NCI-H1436 treated with DMSO at 0.1 percent for 48 hours (cell line): ENCODE measurements at places on chromosomes 7 and 10.

GRCh38 chr7:111301891-111302290 lies 211.0 kb downstream of the LRRN3 start:
- DNase-seq: no peak

DNA sequence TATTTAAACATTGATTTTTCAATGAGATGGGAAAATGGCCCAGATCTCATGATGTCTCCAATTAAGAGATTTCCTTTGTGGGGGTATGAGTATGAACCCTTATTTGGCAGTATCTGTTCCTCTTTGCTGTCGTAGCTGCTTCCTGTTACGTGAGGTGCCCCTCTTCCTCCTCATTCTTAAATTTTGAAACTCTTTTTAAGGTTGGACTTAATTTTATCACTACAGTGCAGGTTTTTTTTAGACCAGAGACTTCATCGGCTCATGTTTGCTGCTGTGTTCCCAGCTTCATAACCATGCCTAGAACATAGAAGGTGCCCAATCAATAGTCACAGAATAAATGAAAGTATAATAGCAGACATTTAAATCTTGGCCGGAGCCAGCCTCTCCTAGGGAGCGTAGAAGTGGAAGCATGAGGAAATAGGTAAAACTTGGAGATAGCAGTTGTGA lies 2.4 kb downstream of the MIOS start:
- no peak for DNase-seq

DNA sequence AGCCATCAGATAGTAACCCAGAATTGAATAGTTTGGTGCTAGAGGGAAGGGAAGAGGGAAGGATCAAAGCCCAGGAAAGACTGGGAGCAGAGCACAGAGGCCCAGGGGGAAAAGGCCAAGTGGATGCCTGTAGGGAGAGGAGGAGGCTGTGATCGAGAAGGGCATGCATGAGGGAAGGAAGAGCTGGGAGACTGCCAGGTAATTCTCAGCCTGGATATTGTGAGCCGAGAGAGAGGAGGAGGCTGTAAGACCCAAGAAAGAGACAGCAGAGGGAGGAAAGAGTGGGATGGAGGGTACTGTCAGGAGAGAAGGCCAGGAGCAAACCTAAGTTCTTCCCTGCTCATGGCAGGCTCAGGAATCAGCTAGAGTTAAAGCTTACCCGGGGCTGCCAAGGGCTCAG lies 178.2 kb downstream of the CCDC3 start:
- DNase-seq: no peak

DNA sequence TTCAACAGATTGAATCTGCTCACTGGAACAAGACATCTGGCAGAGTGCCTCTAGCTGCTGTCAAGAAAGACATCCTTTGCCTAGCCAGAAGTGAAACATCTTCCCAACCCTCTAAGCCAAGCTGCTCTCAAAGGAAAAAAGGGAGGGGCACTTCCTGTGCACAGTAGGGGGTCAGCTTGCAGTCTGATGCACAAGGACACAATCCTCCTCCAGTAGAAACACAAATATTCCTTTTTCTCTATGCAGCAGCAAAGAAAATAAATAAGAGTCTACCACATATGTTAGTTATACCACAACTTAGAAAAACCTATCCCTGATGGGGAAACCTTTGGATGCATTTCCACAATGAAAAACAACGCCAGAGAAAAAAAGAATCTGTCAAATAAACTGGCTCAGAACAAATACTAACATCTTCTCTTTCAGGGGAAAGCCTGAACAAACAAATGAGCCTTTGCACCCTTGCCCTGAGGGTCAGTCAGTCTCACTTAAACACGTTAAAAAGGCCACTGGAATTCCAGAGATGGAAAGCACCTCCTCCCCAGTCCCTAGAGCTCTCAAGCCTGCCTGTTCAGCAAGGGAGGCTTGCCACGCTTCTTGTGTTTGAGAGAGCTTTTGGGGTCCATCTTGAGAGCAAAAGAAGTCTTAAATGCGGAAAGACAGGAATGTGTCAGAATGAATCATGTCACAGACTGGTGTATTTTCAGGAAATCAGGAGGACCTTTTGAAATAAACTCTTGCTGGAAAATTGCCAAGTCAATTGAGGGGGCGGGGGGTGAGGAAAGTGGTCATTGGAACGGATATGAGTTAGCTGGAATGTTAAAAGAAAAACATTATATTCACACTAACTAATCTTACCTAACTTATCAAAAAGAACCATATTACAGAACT lies 7.5 kb downstream of the LAMB1 start:
- DNase-seq: no peak

GRCh38 chr10:74022926-74023629 lies 25.2 kb downstream of the VCL start:
- DNase-seq: no peak

- no peak for DNase-seq
Measured at GRCh38 chr10:72736828-72737220, 44.9 kb downstream of the MCU start.

- DNase-seq: no peak
Measured at GRCh38 chr7:95205665-95206225, 118.6 kb downstream of the PON1 start.

DNA sequence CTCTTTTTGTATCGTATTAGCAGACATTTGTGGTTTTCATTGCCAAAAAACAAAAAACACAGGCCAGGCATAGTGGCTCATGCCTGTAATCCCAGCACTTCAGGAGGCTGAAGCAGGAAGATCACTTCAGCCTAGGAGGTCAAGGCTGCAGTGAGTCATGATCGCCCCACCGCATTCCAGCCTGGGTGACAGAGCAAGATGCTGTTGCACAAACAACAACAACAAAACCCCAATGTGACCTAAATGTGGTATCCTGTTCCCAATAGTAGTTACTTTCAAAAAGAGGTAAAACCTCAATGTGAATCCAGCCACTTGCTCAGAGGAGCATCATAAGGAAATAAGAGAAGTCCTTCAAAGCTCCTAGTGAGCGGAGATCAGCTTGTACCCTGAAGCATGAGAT lies 45.8 kb upstream of the SKAP2 start:
- no peak for DNase-seq

GRCh38 chr7:31692451-31692850 lies 5.4 kb downstream of the PPP1R17 start:
- no peak for DNase-seq

GRCh38 chr7:104857458-104858425 lies 156.3 kb upstream of the KMT2E start:
- DNase-seq: no peak

GRCh38 chr7:134804351-134804750 lies 24.9 kb downstream of the CALD1 start:
- no peak for DNase-seq

DNA sequence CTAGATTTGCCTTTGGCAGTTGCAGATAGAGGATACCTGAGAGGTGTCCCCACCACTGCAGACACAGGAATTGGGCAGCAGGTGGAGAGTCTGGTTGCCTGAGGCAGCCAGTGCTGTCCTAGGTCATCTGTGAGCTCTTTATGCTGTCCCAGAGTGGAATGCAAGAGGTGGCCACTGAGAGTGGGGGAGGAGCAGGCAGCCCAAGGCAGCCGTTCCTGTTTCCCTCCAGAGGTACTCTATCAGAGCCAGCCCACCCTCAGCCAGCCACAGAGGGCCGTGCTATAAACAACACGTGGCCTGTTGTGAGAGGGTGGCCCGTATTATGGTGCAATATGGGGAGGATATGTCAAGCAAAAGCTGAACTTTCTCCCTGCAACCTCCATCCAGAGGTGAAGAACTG lies 8.5 kb downstream of the LRRC18 start:
- no peak for DNase-seq

- DNase-seq: no peak
Measured at GRCh38 chr10:78450807-78451485, 417.3 kb downstream of the RPS24 start.

DNA sequence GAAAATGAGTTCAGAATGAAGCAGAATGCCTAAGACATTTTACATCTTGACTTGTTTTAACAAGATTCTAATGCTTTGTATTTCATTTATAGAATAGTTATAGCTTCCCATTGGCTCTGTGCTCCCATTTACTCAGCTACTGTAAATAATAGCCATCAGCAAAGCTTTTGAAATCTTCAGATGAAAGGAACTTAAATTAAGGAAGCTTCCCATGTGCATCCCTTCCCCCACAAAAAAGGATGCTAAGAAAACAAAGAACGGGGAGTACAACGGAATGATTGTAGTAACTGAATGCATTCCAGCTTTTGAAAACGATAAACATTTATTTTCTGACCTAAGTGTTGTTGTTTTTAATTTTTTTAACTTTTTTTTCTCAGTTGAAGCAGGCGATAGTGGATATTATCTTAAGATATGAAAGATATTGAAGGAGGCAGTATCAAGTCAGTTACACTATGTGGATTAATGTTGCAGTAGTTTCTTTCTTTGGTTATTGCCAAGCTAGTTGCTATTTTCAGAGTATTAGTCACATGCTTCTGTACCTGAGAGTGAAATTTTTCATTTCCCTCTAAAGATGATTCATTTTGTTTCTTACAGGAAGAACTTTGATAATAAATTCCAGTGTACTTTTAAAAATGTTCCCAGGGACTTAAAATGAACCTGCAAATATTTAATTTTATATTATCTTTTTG lies 129.2 kb downstream of the KCND2 start:
- DNase-seq: no peak
